ENCODE measurements at places on chromosomes 6 and 20. TPM values are rescaled to one million over a fixed set of nuclear protein-coding genes. Genes with fewer than 3 reads are reported as not detected.

Gene CFAP61
- 1.7 TPM for total RNA-seq

Gene HDGFL1
- total RNA-seq = not detected

GRCh38 chr6:154478021-154478700, 32.3 kb downstream of the CNKSR3 start:
- DNase-seq = no peak

DNA sequence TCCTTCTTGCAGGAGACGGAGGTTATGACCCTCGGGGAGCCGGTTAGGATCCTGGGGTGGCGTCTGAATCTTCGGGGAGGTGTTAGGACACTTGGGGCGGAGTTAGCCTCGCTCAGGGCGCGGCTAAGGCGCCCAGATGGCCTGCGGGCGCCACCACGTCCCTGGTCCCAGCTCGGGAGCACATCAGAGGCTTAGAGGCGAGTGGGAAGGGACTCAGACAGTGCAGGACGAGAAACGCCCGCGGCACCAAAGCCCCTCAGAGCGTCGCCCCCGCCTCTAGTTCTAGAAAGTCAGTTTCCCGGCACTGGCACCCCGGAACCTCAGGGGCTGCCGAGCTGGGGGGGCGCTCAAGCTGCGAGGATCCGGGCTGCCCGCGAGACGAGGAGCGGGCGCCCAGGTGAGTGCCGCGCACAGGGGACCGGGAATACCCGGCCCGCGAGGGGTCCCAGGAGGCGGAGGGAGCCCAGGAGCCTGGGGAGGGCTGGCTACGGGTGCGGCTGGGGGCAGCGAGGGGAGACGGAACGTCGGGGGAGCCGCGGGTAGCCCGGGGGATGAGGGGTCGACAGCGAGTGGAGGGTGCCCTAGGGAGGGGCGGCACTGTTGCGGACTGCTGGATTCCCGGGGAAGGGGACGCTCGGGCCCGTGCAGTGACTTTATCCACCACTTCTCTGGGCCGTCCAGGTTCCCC, at the start of gene HCK:
Gene HCK (plus strand): TSS at position 153 of the 688 bp plus-strand sequence.
- DNase-seq = no peak

DNA sequence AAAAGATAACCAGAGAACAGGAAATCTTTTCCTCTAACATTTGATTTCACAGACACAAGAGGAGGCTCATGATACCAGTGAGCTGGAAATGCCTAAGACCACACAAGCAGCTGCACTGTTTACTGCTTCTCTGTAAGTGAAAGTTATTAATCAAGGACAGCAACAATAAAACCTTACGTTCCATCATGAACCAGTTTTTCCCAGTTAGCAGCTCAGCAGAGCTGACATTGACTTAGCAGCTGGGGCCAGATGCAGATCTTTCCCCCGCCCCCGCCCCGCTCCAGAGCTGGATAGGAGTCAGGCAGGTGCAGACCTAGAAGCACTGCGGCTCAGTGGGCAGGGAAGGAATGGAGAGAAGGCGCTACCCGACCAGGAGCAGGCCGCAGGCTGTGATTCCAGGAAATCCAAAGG, 275.2 kb downstream of the GMDS start:
- DNase-seq = no peak

DNA sequence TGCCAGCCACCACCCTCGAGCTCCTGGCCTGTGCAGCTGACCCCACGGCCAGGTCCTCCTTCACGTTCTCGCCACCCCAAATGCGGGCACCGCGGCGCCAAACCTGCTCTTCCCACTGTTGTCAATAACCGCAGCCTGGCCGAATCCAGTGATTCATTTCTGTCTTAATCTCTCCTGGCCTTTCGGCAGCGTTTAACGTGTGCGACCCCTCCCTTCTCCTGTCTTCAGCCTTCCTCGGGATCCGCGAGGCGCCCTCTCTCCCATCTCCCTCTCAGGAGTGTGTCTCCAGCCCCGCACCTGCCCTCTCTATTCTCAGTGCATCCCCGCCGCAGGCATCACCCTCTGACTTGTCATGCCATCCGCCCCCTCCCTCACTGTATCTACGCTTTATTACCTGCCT, 91.4 kb downstream of the THBS2 start:
- DNase-seq = no peak

Gene CHRNA4
- total RNA-seq = not detected

- no peak for DNase-seq
Observed at GRCh38 chr6:157880534-157880933, 57.5 kb downstream of the SNX9 start.

GRCh38 chr6:159097256-159097655, 52.5 kb upstream of the TAGAP start:
- DNase-seq = no peak
